Femur (tissue), 1 donor: ENCODE measurements at places on chromosomes 6 and 20.
A peak's percentile ranks its signal among the peaks of the same experiment; 100 is the strongest.

DNA sequence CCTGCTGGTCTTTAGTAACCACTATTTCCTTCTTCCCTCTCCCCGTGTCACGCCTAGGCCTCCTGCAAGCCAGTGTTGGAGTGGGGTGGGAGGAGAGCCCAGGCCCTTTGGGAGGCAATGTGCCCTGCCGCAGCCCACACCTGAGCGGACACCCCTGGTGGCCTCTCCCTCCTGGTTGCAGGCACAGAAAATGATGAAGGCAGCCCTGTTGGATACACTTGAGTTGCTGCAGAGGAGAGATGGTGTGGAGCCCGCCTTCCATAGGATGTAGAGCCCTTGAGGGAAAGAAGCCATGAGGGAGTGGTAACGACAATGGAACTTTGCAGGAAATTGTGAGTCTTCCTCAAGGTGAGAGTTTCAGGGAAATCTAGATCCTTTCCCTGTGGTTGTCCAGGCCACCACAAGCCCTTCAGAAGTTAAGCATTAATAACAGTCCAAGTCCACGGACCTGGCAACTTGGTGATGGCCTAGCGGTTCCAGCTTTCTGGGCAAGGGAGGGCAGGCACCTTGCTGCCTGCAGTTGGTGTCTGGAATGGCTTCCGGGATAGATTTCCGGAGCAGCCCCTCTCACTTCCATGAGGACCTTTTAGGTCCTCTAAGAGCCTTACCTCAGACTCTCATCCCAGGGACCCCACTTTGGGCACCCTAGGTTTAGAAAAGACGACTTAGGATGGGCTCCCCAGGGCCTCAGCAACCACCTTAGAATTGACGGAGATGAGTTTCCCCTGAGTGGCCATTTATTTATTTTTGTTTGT is 67.3 kb upstream of the NXT1 start:
- DNase-seq = no peak

- DNase-seq = no peak
Observed at GRCh38 chr20:11469795-11470435, 447.8 kb upstream of the BTBD3 start.

GRCh38 chr20:56628873-56629463 is at the start of gene TFAP2C:
TFAP2C (plus strand) TSS chr20:56629306; CDS start chr20:56629545, 239 bp downstream.
- DNase-seq = peak; percentile 39

- DNase-seq = no peak
Observed at GRCh38 chr6:42090819-42091717, 40.7 kb downstream of the TAF8 start.

DNA sequence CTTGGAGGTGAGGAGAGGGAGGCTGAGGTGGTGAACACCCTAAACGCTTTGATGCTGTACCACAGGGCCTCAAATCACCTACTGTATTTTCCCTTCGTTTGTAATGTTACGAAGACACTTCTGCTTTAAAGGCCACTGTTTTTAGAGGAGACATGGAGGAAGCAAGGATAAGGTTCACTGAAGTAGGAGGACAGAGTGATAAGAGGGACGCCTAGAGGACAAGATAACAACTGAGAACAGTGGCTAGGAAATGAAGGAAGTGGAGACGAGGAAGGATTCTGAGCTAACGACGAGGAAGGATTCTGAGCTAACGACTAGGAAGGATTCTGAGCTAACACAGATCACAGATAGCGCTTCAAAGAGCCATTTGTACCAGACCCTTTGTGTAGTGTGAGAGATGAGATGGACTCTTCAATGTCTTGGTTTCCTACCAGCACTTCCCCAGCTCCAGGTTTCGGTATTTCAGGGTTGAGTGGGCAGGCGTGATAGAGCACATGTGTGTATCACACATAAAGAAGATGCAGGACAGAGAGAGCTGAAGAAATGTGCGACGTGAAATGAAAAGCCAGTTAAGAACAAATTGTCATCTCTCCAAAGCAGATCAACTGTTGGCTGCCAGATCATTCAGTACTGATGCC is 7.5 kb downstream of the SF3B5 start:
- no peak for DNase-seq

- peak; percentile 40 for DNase-seq
Observed at GRCh38 chr6:54717849-54718455, 128.6 kb upstream of the FAM83B start.

- no peak for DNase-seq
Observed at GRCh38 chr6:145225500-145225899, 509.8 kb downstream of the EPM2A start.

DNA sequence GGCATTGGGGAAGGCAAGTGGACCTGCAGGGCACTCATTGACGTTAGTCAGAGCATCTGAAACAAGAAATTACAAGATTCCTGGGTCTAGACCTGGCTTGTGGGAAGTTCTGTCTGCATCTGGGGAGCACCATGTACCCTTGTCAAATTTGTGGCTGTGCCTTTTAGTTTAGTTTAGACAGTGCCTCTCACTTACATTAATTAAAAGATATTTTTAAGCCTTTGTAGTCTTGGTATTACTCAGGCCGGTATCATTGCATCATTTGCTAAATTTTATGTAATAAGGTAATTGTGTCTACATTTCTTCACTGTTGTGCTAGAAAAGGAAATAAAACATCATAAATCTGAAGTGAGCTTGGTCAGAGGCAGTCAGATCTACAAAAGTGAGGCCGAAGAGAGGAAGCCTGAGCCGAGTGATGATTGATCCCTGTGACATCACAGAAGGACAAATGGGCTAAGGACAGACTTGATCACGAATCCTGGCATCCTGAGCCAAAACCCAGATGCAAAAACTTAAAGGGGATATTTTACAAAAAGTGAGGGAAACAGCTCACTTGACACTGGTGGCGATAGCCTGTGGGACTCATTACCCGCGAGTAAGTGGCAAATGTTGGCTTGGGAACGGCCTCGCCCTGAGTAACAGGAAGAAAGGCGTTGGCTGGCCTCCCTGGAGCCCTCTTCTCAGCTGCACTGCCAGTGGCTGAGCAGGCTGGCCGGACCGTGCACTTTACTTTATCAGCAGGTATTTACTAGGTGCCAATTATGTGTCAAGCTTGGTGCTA is 106.5 kb downstream of the TCP11 start:
- no peak for DNase-seq

DNA sequence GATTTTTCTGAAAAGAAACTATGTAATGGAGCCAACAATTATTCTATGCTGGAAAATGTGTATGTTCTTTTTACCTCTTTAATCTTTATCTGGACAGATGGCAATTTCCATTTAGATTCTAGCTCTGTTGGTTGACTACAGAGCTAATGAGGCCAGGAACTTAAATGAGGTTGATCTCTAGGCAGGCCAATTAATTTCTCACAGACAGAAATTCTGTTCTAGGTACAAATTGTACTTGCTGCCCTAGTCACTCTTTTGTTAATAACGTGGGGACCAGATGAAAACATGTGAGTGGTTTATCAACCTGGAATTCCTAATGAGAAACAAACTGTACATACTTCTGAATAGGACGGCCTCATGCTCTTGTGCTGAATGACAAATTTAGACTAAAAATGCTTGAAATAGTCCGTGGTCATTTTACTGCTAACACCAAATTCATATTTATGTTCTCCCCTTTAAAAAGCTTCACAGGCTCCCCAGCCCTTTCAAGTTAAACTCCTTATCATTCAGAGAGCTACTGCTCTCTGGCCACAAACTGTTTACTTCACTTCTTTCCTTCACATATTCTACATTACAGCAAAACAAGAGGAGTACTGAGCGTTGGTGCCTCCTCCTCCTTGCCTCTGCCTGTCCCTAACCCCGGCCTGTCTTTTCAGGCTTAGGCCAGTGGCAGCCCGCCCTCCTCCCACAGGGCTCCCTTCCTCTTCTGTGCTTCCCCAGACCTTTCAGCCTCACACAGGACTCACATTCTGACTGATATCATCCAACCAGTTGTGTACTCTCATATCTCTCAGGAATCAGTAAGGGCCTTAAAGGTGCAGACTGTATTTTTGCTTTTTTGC is 41.4 kb downstream of the DTNBP1 start:
- DNase-seq = peak; percentile 46
